Mesenchymal stem cell (in vitro differentiated cells and primary cell): ENCODE measurements at places on chromosomes 4 and X.
A peak's percentile ranks its signal among the peaks of the same experiment; 100 is the strongest.

DNA sequence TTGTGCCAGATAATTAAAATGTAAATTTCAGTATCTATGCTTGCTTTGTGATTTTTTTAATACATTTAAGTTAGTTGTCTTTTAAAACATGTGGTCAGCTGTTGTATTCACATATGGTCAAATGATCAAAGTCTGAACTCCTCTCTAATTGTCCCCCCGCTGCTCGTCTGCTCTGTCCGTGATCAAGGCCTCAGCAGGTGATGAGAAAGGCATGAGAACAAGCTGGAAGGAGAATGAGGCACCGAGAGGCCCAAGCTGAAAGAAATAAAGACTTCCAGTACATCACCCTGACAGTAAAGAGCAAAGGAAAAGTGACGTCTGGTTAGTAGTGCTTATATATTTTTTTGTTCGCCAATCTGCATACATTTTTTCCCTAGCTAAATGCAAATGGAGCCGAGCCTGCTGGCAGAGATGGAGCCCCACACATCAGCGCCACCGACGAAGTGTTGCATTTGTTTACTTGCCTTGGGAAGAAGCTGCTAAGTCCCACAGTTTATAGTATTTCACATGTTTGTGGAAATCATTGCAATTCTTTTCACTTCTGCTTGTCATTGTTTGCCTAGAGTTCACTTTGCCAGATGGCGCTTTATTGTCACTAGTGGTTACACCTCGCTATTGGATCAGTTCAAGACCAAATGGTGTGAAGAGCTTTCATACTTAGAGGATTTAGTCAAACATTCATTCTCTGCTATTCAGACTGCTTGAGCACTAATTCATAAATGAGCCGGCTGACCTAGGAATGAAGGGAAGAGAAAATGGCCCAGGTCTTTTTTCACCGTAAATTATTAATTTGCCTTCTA, 181.5 kb downstream of the ZIC3 start:
- no peak for DNase-seq

- DNase-seq = no peak
Observed at GRCh38 chrX:6910218-6910617, 237.3 kb upstream of the STS start.

DNA sequence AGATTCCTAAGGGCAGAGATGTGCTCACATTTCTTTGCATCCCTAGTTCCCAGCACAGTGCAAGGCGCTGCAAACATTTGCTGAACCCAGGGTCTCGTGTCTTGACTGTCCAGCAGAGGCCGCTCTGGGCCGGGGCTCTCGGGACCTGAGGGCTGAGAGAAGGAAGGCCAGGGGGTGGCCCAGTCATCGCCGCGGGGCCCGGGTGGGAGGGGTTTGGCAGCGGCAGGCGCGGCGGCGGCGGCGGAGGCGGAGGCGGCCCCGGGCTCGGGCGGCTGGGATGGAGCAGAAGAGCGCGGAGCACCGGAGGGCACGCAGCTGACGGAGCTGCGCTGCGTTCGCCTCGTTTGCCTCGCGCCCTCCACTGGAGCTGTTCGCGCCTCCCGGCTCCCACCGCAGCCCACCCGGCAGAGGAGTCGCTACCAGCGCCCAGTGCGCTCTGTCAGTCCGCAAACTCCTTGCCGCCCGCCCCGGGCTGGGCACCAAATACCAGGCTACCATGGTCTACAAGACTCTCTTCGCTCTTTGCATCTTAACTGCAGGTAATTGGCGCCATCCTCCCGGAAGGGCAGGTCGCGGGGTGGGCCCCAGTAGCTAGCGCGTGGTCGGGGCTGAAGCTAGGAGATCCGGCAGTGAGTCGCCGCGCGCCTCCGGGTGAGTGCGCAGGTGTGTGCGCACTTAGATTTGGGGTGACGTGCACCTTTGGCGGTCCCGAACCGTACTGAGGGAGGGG, at the start of gene PARM1:
Gene PARM1 (plus strand): TSS at position 285 of the 730 bp plus-strand sequence. CDS start 212 bp downstream, at position 497.
- DNase-seq = peak; percentile 88

GRCh38 chr4:161249779-161250440, 913.9 kb downstream of the FSTL5 start:
- DNase-seq = no peak

GRCh38 chrX:101430457-101431078, 22.5 kb downstream of the HNRNPH2 start:
- DNase-seq = peak; percentile 72

- DNase-seq = no peak
Observed at GRCh38 chrX:26914232-26914631, 548.9 kb downstream of the PPP4R3C start.

GRCh38 chr4:105453550-105454205, 20.2 kb downstream of the PPA2 start:
- DNase-seq = no peak

DNA sequence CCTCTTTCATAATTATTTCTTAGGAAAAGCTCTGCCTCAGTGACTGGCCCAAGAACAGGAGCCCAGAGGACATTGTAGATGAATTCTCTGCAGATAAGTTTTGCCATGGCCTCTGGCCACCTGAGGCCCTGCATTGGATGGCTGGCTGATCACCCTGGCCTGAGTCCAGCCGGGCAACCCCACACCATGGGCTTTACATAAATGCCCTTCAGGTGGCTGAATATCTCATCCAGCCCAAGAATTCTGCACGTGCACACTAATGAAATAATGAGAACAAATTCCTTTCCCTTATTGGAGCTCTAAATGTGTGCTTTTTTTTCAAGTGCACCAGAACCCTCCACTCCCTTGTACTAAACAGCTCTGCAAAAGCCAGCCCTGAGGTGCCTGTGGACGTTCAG, 65.7 kb downstream of the IRF2 start:
- no peak for DNase-seq

- no peak for DNase-seq
Observed at GRCh38 chr4:154490583-154491340, 837 bp downstream of the DCHS2 start.

- peak; percentile 2 for DNase-seq
Observed at GRCh38 chrX:86039625-86040568, 7.5 kb downstream of the CHM start.

- DNase-seq = peak; percentile 65
Observed at GRCh38 chr4:147019091-147019490, 73.4 kb upstream of the TTC29 start.

GRCh38 chr4:108965016-108965415, 202.2 kb upstream of the ETNPPL start:
- no peak for DNase-seq

DNA sequence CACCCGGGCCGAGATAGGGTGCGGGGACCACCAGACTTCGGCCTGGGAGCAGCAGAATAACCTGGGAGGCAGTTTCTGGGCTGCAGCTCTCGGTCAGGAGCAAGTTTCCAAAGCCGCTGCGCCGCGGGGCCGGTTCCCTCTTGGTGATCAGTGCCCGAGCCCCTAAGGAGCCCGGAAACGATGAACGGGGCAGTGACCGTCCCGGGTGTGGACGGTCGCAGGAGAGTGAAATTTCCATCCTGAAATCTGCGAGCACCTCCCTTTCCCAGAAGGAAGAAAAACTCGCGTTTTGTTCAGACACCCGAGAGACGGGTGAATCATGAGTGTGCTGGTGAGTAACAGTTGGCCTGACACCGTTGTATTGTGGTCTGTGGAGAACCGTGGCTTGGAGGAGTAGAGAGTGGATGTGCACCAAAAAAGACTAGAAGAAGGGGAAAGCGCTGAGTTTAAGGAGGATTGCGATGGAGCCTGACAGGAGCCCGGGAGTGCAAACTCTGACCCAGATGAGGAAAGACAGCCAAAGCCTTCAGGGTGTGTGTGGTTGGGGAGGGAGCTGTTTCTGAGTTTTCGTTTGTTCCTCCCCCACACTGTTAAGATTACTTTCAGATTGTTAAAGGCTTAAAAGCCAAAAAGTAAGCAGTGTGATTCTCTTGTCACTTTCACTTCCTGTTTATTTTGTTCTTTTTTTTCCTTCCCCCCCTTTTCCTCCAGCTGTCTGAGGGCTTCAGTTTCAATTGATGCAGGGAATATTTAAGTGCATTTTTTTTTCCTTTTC, 828 bp downstream of the MCUB start:
- peak; percentile 83 for DNase-seq

DNA sequence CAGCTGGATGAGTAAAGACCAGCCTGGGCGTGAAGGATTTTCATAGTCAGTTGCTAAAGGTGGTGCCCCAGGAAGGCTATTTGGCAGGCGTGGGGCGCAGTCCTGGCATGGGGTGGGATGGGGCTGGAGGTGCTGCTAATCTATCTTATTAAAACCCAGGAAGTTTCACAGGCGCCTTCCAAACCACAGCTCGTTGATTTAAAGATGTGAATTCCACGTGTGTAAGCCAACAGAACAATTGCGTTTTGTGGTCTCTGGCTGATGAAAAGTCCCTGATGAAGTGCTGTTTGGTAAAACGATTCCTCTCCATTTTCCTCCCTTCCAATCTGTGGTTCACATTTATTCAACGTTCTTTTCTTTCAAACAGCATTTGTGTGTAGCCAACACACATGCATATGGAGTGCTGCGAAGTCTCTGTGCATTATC, 105.0 kb downstream of the TBL1X start:
- no peak for DNase-seq

- no peak for DNase-seq
Observed at GRCh38 chr4:132056496-132056895, 1092.6 kb upstream of the PCDH10 start.

GRCh38 chr4:109816082-109816442, 500 bp downstream of the GAR1 start:
- no peak for DNase-seq

DNA sequence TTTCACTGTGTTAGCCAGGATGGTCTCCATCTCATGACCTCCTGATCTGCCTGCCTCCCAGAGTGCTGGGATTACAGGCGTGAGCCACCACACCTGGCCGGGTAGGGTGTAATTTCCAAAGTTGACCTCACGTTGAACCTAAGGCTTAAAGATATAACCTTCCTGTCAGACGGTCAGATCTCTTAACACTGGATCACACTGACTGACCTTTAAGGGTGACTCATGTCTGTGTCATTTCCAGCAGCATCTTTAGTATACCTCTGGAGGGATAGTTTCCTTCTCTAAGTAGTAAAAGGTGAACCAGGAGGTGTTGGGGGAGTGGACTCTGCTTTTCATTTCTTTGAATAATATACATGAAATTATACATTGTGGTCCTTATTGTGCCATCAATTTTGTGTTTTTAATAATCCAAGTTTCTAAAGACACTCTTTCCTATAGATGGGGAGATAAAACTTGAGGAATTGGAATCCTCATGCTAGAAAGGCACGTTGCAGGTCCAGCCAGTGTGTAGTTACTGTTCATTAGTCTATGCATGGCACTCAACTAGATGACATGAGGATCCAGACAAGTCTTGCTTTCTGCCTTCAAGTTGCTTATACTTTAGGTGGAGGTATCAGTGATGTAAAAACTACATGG, 45.7 kb downstream of the ARHGAP10 start:
- peak; percentile 56 for DNase-seq

GRCh38 chr4:140296335-140297220, 76.9 kb upstream of the SCOC start:
- peak; percentile 91 for DNase-seq

- peak; percentile 81 for DNase-seq
Observed at GRCh38 chr4:168440442-168441264, 39.6 kb downstream of the DDX60L start.

- no peak for DNase-seq
Observed at GRCh38 chrX:123859409-123859845, 426 bp upstream of the XIAP start.

DNA sequence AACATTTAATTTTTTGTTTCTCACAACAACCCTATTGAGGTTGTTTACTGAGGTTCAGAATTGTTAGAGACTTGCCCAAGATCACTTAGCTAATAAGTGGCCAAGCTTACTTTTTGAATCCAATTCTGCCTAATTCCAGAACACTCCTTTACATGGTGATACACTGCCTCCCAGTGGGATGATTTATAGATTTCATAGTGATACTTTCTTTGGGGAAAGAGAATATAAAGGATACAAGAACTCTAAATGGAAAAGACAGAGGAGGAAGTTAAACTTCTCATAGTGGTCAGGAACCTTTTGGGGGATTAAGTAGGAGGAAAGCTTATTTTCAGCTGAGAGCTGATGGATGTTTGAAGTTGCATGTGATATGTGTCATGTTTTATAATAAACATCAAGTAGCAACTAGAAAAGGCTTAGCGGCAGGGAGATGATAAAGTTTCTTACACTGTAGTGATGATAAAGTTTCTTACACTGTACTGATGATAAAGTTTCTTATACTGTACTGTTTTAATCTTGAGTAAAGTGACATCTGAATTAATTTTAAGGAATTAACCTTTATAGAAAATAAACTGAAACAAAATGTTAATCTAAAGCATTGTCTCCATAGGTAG, 15.3 kb downstream of the STAG2 start:
- DNase-seq = peak; percentile 54
